PC-3 (cell line): ENCODE measurements at places on chromosomes 7 and 10. TPM values are rescaled to one million over a fixed set of nuclear protein-coding genes. Genes with fewer than 3 reads are reported as not detected.

DNA sequence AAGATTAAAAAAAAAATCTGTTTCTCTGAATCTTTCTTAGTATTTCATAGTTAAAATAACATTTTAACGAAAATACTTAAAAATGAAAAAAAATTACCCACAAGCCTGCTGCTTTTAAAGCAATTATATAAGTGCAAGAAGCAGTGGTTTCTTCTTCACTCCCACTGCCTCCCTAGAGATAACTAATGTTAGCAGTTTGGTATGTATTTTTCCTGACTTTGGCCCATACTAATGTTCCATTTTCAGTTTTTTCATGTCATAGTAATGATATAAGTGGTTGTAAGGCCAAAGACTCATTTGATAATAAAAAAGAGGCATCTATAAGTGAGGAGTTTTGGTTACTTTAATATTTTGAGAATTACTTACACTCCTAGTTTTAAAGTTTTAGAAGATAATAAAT lies 24.3 kb upstream of the LAMB1 start:
- H3K4me1 ChIP-seq: peaks cover 15% of the 10 kb centered on the region
- no peak overlapping the region for H3K4me3 ChIP-seq
- no peaks in the 10 kb centered on the region for H3K27me3 ChIP-seq

The HMX3 gene
- 0.51 TPM in 1 of 2 replicates, not detected in the other for total RNA-seq

The C10orf67 gene
- 0.15 and 0.29 TPM in 2 replicates for total RNA-seq

- H3K4me3 ChIP-seq: no peak overlapping the region
- DNase-seq: no peak
- H3K27ac ChIP-seq: no peak overlapping the region
- H3K4me1 ChIP-seq: no peaks in the 10 kb centered on the region
- no peaks in the 10 kb centered on the region for H3K36me3 ChIP-seq
- no peaks in the 10 kb centered on the region for H3K27me3 ChIP-seq
Measured at GRCh38 chr10:31120392-31120791, 88.7 kb upstream of the ZNF438 start.

DNA sequence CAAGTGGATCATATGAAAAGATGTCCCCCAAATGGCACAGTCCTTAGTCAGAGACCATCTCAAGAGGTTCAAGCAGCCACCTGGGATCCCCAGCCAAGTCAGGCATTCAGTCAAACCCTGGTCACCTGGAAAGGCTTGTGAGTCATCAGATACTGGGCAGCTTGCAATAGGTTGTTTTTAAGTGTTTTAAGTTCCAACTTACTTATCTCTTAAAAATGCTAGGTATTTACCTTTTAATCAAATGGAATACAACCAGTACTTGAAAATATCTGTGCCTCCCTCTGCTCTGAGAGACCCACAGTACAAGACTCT lies 262.2 kb downstream of the WDR11 start:
- H3K4me3 ChIP-seq: no peak overlapping the region
- H3K27ac ChIP-seq: no peak overlapping the region
- H3K27me3 ChIP-seq: no peaks in the 10 kb centered on the region
- DNase-seq: peak; percentile 39
- H3K4me1 ChIP-seq: peaks cover 8% of the 10 kb centered on the region; the same call in 1 of the 2 replicates
